RWPE2 (cell line): ENCODE measurements at places on chromosomes 1 and 21.

GRCh38 chr1:13737398-13737797, 37.4 kb downstream of the PRDM2 start:
- DNase-seq = no peak

- DNase-seq = no peak
Observed at GRCh38 chr21:23524685-23525084, 2082.6 kb downstream of the MRPL39 start.

DNA sequence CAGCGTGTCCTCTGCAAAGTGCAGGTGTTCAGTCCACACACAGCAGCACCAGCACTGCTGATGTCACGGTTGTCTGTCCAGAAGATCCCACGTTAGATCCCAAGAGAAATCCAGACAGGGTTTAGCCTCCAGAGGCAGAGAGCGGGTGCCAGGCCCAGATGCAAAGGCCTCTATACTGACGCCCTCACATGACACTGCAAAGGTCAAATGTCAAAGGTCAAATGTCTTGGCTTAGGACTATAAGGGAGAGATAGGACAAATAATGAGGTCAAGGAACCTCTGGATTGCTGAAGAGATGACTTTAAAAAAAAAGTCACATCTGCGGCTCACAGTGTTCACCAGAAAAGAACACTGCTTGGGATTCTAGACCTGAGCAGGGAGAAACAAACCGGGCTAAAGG, 101.5 kb downstream of the COLGALT2 start:
- DNase-seq = no peak

DNA sequence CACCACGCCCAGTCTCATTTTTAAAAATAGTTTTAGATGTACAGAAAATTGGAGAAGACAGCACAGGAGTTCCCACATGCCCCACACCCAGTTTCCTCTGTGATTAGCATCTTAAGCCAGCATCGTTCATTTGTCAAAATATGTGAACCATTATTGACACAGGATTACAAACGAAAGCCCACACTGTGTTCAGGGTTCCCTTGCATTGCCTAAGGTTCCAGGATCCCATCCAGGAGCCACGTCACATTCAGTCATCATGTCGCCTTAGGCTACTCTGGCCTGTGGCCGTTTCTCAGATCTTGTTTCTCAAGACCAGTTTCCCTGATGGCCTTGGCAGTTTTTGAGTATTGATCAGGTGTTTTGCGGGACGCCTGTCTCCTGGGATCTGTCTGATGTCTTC, 34.7 kb upstream of the TNFRSF1B start:
- no peak for DNase-seq

DNA sequence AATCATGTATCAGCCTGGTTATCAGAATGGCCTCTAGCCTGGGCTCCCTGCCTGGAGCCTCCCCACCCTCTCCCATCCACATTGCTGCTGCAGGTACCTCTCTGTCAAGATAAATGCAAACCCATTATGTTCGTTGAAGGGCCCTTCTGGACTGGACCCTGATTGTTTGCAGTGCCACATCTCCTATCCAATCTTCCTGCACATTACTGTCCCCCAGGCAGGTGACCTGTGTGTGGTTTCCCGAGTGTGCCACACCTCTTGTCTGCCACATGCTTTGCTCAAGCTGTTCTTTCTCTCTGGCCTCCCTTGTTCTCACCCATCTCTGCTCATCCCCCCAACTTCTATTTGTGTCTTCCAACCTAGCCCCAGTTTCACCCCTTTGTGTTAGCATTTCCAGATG, 32.4 kb downstream of the IER5 start:
- DNase-seq = no peak

DNA sequence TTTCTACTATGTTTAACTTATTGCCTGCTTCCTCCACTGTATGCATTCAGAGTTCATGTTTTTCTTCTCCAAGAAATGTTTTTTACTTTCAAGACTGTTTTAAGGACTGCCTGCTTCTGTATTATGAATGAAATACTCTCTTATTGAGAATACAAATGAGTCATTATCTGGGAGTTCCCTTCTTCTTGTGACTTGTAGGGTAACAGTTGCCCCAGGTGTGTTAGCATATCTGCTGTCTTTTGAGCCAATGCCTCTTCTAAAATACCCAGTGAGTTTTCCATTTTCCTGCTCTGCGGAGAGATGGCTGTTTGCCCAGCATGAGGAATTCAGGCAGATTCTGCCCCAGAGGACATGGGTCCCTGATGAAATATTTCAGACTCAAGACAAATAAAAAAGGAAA, 34.1 kb upstream of the ST6GALNAC5 start:
- no peak for DNase-seq

DNA sequence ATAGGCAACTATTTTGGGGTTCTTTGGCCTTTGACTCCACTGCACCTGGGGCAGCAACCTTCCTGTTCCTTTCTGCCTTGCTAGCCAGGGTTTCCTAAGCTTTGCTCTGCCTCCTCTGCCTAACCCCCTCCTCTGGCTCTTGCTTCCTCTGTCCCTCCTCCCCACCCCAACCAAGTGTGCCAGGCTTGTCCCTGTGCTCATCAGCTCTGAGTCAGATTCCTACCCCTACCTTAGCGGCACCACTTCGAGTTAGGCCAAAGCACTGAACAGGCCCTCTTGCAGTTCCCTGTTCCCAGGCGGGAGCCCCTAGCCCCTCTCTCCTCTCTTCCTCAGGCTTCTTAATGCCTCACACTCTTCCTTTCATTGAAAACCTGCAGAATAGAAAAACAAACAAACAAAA, 74.8 kb upstream of the HAO2 start:
- no peak for DNase-seq

DNA sequence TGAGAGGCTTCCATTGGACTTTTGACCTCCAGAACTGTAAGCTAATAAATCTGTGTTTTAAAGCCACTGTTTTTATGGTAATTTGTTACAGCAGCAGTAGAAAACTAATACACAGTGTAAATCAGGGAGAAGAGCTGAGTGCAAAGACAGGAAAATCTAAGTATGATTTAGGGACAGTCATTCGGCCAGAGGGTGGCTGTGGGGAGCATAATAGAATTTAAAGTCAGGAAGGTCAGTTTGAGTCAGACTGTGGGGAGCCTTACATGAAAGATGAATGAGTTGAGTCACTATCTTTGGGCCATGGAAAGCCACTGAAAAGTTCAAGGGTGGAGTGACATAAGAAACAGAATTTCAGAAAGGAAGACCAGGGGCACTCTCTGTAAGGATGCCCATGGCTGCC, 52.4 kb upstream of the SSX2IP start:
- no peak for DNase-seq
